ENCODE measurements at places on chromosomes 5 and 9.

DNA sequence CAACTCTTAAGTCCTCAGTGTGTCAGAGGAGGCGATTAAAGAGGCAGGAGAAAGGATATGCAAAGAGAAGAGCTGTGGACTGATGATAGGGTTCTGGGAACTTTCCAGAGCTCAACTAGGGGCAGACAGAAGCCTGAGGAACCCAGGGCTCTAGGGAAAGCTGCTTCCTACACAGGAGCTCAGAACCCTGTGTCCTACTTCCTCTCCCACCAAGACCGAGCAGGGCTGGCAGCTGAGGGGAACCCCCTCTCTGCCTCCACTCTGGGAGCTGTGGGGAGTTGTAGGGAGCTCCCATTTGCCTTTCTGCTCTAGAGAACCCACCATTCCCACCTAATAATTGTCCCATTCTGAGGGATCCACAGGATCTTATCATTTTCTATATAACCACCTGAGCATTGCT, 674.3 kb downstream of the ACTL7B start:
- DNase-seq: no peak

DNA sequence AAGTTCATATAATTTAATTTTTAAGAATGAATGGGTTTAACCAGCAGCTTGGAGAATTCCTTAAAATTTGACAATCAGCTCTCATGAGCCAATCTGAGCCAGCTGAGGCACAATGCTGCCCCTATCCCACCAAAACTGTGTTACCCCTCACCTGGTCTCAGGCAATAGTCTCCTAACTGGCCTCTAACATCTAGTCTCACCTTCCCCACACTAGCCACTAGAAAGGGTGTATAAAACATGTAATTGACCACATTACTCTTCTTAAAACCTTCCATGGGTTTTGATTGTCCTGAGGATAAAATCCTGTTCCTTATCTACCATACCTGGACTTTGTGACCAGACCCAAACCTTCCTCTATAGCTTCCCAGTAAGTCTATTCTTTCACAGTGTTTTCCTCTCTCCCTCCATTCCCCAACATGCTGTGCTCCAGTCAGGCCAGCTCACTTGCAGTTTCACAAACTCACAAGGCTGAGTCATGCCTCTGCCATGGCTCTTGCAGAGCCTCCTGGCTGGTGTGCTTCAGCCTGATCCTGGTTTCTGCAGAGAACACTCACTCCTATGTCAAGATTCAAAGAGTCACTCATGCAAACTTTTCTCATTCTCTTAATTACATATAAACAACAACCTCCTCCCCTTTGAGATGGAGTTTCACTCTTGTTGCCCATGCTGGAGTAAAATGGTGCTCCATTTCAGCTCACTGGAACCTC, 16.0 kb upstream of the ZCCHC7 start:
- peak; percentile 31 for DNase-seq

GRCh38 chr5:4862500-4862899, 277.6 kb upstream of the ADAMTS16 start:
- peak; percentile 58 for DNase-seq

- DNase-seq: no peak
These were observed 14.4 kb upstream of the PLEKHG4B start for GRCh38 chr5:77546-77945.

- DNase-seq: peak; percentile 29
These were observed 86.6 kb upstream of the SLC25A48 start for GRCh38 chr5:135747824-135748223.

DNA sequence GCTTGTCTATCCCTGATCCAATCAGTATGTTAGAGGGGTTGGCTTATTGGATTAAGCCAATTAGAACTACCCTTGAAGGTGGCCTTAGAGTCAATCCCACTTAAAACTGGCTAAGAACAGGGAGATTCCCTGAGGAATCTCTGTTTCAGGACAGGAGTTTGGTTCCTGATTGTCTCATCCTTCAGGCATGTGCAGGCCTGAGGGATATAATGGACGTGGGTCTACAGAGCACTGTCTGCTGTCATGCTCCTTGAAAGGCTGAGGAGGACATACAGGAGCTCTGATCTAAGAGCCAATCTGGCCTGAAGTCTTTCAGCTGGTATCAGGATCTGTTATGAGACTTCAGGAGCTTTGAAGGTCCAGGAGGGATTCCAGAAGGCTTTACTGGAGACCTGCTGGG, 36.2 kb upstream of the PRXL2C start:
- no peak for DNase-seq

- no peak for DNase-seq
These were observed 102.0 kb upstream of the PTPN3 start for GRCh38 chr9:109600142-109600541.

DNA sequence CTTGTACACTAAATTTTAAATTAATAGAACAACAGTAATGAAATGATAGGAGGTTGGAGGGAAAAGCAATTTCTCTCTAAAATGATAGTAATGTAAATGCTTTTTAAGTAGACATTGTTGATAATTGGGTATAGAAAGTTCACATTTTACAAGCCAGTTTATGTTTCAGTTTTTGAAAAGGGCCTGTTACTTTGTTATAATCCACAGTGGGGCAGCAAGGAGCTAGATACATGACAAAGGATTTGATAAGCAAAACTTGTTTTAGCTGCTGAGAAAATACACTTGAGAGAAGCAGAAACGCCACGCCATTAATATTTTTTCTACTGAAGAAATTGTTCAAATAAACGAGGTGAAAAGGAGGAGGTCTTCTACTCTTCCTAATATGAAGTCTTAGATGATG, 30.2 kb downstream of the SREK1 start:
- DNase-seq: peak; percentile 15

DNA sequence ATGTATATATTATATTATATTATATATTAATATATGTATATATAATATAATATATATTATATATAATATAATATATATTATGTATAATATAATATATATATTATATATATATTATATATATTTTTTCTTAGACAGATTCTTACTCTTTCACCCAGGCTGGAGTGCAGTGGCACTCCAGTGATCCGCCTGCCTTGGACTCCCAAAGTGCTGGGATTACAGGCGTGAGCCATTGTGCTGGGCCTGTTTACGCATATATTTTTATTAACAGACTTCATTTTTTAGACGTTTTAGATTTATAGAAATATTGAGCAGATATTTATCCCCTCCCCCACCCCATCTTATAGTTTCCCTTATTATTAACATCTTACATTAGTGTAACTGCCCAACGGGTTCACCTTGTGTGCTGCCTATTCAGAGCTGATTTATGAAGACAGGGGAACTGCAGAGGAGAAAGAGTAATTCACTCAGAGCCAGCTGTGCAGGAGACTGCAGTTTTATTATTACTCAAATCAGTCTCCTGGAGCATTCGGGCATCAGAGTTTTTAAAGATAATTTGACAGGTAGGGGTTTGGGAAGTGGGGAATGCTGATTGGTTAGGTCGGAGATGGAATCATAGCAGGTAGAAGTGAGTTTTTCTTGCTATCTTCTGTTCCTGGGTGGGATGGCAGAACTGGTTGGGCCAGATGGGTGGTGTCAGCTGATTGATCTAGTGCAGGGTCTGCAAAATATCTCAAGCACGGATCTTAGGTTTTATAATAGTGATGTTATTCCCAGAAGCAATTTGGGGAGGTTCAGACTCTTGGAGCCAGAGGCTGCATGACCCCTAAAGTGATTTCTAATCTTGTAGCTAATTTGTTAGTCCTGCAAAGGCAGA, 93.4 kb downstream of the UNC13B start:
- no peak for DNase-seq

- no peak for DNase-seq
These were observed 7.1 kb upstream of the PITX1 start for GRCh38 chr5:135041145-135041587.

- DNase-seq: no peak
These were observed 67.5 kb downstream of the TLE1 start for GRCh38 chr9:81621785-81622259.

DNA sequence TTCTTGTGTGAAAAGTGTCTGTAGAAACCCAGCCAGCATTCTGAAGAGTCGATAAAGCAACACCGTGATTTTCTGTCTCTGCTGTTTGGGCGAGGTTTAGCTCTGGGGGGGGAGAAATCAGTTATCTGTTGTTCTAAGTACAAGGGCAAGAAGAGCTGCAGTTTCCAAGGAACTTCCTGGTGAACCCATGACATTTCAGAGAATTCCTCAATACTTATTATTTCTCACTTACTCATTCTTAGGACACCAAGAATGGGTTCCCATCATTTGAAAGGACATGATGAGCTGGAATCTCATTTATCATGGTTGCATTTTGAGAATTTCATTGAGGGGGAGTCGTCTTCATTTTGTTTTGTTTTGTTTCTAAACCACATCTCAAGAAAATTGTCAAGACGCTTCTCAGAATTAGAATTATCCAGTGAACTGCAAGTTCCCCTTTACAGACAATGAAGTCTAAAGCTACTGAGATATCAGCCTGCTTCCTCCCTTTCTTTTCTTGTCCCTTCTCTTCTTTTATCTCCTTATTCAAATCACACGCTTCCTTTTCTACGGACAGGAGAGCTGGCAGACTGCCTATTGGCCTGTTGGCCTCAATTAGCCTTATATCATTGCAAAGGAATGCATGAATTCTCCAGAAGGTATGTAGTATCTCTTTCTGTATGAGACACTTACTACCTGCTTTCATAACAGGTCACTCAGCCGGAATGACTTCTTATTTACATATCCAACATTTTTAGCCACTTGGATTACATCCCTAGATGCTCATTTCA, 53.7 kb downstream of the ZNF462 start:
- DNase-seq: peak; percentile 43

GRCh38 chr5:65913519-65913918, 12.9 kb upstream of the ERBIN start:
- no peak for DNase-seq

DNA sequence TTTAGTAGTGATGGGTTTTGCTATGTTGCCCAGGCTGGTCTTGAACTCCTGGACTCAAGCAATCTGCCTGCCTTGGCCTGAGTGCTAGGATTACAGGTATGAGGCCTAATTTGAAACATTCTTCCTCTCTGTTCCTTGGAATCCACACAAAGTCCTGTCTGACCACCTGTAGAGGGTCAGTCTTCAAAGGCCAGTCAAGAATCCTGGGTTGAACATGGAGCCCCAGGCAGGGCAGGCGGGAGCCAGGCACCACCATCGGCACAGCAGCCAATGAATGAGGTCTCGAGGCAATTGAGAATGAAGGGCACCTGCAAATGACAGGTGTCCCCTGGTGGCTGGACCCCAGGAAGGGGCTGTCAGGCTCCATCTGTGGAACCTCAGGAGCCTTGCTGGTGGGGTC, 17.4 kb upstream of the NCS1 start:
- no peak for DNase-seq

DNA sequence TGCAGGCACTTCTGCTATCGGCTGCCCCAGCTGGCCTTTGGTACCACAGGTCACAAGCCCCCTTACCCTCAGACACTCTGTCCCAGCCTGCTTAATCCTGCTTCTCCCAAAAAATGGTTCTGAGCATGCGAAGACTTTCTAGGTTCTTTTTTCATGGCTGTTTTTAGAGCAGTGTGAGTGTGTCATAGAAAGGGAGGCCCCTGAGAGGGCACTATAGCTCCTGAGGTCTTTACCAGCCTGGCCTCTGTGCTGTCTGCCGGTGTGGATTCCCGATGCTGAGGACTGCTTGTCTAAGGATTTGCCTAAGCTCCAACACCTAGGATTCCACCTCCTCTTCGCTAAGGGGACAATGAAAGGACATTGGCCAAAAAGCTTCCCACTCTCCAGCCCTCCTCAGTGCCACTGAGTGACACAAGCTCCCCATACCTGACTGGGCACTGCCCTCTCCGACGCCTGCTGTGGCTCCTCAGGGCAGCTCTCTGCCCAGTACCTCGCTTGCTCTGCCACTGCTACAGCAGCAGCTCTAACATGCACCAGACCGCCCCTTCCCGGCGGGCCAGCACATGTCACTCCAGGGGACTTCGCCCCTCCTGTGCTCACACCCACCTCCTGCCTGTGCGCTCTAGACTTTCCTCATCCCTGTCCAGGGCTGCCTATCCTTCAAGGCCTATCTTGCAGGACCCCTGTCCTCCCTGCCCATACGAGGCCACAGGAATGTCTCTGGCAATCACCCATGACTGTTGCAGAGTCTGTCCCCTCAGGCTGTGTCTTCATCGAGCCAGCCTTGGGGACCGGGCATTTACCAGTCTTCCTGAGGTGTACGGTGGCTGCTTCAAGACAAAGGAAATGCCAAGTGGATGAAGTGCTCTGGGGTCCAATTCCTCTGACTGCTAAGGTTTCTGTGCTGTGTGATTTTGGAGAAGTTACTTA, 21.0 kb downstream of the MACROH2A1 start:
- DNase-seq: no peak

DNA sequence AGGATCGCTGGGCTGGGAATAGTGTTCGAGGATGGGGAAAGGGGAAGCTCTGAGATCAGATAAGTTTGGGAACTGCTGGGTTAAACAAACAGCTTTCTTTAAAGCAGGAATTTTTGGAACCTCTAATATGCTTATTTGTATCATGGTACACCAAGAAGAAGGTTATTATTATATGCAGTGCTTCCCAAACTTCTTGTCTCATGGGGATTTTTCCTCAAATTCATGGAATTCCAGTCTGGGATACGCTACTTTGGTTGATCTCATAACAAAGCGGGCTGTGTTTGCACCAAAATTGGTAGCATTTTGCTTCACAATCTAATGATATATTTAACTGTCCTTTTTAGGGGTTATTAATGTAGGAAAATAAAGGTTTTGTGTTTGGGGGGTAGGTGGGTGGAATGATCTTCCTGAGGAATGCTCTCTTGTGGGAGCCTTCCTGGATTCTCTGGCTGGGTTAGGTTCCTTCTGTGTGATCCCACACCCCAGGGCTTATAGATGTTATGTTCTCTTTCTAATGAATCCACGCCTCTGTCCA, 116.2 kb upstream of the PANK3 start:
- DNase-seq: no peak

DNA sequence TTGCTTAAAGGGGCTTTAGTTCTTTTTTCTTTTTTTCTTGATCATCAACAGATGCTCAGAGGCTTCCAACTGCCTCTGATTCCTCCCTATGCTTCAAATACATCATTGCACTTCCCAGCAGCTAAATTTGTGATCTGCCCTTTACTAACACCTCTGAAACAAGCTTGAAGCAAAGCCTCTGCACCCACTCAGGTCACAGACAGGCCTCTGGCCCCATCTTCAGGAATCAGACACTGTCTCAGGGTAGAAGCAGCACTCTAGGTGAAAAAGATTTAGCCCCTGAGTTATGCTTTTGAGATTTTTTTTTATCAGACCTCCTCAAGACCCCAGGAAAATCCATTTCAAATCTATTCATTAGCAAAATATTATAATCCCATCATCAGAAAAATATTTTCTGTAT, 91.5 kb downstream of the MAMDC2 start:
- no peak for DNase-seq

GRCh38 chr5:80704221-80704620, 49.4 kb upstream of the DHFR start:
- no peak for DNase-seq

GRCh38 chr9:98610211-98610610, 98.5 kb downstream of the GABBR2 start:
- peak; percentile 3 for DNase-seq

GRCh38 chr5:157559301-157559700, 16.3 kb downstream of the ADAM19 start:
- peak; percentile 7 for DNase-seq
